MCF 10A (cell line): ENCODE measurements at places on chromosomes 2 and 18. TPM values are rescaled to one million over a fixed set of nuclear protein-coding genes. Genes with fewer than 3 reads are reported as not detected.

The CDH2 gene
- total RNA-seq, result 14.6 and 15.1 TPM in 2 replicates

The SERPINB3 gene
- total RNA-seq, result 0.28 TPM in 1 of 2 replicates, not detected in the other

The UGT1A8 gene
- not detected in 2 replicates for total RNA-seq

The ACTR2 gene
- total RNA-seq, result 263 and 273 TPM in 2 replicates

The GALNT3 gene
- 20.2 and 24.2 TPM in 2 replicates for total RNA-seq
